ENCODE measurements at places on chromosomes 4 and X. TPM values are rescaled to one million over a fixed set of nuclear protein-coding genes. Genes with fewer than 3 reads are reported as not detected.

Gene RTL3
- total RNA-seq, result not detected

- DNase-seq, result no peak
Measured at GRCh38 chr4:55635282-55635681, 816 bp downstream of the NMU start.

GRCh38 chrX:24946369-24946768, 69.4 kb downstream of the ARX start:
- DNase-seq, result no peak

GRCh38 chr4:113834298-113834697, 72.8 kb upstream of the CAMK2D start:
- no peak for DNase-seq

DNA sequence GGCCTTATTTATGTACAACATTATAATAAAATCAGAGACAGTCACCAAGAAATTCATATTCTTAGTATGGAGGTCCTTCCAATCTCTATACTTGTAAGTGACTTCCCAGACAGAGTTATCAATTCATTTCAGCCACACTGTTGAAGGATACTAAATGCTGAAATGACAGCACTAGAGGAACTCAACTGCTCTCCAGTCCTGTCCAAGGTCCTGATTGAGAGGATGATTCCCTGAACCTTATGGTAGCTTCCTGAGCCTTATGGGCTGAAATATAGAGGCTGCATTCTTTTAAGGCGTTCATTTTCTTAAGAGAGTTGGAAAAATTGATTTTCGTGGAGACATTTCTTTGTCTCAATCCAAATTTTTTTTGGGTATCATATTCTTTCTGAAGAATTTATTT, 205.9 kb downstream of the TLL1 start:
- DNase-seq, result no peak
